ENCODE measurements at places on chromosomes 7 and 10.

DNA sequence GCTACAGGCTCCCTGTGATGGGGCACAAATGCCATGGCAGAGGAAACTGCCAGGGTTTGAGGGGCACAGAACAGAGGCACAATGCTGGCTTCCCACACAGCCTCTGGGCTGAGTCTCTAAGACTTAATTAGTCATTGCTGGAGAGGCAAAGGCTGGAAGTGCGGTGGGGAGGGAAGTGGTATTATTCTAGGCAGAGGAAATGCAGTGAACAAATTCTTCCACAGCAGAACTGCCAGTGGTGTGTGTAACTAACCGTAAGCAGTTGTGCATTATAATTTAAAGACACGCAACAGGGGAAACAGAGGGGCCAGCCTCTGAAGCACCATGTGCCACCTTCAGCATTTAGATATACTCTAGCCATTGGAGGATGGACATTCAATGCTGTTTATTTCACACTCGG lies 12.8 kb downstream of the ICA1 start:
- no peak for DNase-seq

DNA sequence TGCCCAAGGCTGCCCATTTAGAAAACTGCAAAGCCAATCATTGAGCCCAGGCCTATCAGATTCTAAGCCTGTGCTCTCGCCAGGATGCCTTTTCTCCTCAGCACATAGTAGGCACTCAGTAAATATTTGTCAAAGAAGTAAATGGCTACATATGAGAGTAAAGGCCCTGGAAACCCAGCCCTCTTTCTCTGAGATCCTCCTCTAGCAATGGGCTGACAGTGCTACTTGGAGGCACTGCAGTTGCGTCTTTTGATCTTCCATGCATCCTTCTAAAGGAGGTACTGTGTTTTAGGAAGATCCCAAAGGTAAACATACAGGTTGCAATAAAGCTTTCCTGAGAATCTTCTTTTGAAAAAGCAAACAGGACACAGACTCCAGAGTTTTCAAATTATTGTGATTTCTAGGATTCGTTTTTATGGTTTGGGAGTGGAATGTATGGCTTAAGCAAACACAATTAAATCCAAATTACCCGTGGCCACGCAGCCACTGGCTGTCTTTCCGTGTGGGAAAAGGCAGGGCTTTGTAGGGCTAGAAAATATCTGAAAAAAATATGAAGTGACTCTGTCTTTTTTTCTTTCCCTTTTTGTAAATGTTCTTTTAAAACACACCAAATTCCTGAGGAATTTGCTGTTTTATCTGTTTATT lies 151.3 kb upstream of the BMPER start:
- DNase-seq: no peak

GRCh38 chr7:99459087-99459486 lies 6.9 kb downstream of the ATP5MF start:
- DNase-seq: no peak

GRCh38 chr7:31883761-31884164 lies 186.4 kb downstream of the PDE1C start:
- no peak for DNase-seq

DNA sequence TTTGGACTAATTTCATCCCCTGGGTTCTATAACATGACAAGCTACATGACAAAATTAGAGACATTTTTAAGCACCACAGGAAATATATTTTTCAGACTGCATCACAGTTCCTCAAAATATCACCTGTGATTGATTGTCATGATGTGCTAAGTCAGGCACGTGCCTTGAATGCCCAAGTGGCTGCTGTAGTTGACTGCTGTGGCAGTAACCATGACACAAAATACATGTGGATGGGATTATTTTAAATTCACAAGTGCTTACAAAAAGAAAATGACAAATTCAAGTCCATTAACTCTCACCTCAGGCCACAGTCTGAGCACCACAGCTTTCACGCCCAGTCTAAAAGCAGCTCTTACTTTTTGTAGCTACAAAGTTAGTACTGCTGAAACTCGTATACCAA lies 45.5 kb downstream of the TNPO3 start:
- DNase-seq: no peak

GRCh38 chr7:134044682-134045081 lies 82.5 kb upstream of the LRGUK start:
- DNase-seq: no peak

DNA sequence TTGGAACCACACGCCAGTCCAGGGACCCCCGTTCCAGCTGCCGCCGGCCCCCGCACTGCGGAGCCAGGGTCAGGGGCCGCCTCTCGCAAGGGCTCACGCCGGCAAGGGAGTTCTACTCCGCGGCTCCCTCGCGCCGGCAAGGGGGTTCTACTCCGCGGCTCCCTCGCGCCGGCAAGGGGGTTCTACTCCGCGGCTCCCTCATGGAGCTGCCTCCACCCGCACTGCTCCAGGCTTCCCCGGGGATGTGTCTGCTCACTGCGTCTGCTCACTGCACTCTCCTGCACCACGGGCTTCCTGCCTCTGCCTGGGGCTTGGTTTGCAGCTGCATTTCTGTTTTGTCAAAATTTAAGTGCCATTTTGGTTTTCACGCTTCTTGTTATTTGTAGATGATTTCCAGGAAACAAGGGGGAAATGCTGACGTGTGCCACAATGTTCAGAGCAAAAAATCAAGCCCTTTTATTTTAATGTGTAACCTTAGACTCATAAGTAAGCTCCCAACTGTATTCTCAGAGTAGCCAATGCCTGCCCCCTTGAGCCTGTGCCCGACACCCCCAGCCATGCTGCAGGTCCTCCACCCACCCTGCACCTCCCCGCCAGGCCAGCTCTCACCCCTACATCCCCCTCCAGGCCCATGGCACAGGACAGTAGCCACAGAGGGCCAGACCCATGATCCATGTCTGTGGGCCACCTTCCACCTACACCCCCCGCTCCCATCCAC lies 246.2 kb downstream of the MAD1L1 start:
- no peak for DNase-seq

- no peak for DNase-seq
Measured at GRCh38 chr10:43674553-43675210, 26.0 kb upstream of the ZNF32 start.

DNA sequence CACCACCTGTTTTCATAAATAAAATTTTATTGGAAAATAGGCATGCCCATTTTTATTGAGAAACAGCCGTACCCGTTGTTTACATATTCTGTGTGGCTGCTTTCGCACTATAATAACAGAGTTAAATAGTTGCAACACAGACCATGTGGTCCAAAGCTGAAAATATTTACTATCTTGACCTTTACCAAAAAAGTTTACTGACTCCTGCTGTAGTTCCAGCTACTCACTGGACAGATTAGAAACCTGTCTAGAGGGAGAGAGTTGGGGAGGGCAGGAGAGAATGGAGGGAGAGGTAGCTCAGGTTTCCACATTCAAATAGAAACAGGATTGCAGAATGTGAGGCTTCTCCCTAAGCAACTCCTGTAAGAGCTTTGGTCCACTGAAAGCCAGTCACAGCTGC lies 55.1 kb upstream of the GLCCI1 start:
- DNase-seq: no peak

DNA sequence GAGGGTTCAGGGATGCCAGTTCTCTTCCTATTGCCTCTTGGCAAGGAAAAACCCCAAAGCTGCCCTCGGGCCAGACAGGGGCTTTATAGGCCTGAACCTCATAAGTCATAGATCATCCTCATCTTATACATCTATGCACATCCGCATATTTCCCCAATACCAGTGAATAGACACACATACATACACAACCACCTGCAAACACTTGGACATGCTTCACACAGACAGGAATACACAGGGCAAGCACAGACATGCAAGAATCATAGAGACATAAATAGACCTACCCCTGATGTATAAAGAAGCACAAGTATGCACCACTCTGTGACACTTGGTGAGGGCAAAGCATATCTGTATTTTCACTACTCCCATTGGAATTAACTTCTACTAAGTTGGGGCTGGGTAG lies 30.7 kb downstream of the MBL2 start:
- no peak for DNase-seq

- DNase-seq: peak; percentile 52
Measured at GRCh38 chr7:191981-192649, at the start of gene FAM20C. Gene FAM20C, plus strand, starts transcription at chr7:192571. Its CDS starts 629 bp downstream, at chr7:193200.

DNA sequence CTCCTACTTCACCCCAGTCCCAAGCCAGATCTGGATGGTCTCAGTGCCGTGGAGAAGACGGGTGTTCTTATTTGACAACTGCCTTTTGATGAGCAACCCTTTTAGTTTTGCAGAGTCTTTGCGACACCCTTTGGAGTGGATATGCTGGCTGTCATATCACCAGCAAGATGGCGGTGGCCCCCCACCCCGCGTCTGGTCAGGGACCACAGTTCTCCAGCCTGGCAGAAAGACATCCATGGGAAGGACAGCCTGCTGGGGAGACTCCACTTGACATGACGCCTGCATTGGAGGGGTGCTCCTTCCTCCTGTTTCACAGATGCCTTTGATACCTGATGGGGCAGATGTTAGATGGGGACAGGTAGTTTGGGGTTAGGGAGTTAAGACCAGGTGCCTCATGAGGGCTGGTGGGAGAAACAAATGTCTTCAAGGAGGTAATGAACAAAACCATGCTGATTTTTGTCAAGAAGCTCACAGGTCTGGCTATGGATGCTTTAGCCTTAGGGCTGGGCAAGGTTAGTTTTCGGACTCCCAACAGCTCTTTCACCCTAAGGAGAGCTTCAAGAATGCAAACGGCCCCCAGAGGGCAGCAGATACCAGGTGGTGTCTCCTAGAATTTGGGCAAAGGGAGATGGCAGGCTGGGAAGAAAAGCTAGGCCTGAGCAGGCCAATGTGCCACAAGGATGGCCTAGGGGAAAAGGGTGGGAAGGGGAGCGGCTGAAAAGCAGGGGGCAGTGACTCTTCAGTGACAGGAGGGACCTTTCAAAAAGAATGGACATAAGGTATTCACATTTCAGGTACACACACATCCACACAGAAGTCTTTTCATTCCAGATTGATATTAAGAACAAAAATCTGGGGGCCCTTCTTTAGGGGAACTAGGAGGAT lies 95.2 kb downstream of the CLEC2L start:
- DNase-seq: peak; percentile 15

- no peak for DNase-seq
Measured at GRCh38 chr7:108236681-108237415, 106.7 kb upstream of the LAMB4 start.

DNA sequence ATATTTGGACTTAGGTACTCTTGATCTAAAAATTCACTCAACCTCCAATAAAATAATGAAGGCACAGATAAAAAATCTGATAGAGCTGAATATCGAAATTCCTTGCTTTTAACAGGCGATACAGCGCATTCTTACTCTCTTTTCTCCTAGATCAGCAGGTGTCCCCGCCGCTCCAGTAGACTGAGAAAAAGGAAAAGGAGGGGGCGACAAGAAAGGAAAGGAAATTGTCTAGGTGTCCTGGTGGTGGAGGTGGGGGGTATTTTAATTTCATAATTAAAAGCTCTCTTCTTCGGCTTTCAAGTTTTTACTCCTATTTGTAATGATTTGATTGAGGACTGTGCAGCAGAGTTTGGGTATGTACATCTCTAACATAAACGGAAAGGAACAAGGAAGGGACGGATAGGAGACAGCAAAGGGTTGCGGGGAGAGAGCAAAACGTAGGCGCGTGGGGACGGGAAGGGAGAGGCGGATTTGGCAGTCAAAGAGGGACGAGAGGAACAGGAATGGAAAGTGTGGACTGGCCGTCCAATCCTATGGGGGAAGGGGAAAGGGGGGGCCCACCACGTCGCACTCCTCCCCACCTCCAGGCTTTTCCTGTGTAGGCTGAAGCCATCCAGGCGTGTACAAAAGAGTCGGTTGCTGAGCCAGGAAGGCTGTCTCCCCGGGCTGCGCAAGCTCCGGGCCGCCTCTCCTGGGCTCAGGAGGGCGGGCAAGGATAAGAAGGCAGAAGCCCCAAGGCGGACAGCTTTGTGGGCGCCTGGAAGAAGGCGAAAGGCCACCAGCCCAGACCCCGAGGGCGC lies 875 bp upstream of the HECTD2 start:
- DNase-seq: peak; percentile 60

GRCh38 chr7:36684954-36685353 lies 39.3 kb downstream of the AOAH start:
- DNase-seq: no peak

DNA sequence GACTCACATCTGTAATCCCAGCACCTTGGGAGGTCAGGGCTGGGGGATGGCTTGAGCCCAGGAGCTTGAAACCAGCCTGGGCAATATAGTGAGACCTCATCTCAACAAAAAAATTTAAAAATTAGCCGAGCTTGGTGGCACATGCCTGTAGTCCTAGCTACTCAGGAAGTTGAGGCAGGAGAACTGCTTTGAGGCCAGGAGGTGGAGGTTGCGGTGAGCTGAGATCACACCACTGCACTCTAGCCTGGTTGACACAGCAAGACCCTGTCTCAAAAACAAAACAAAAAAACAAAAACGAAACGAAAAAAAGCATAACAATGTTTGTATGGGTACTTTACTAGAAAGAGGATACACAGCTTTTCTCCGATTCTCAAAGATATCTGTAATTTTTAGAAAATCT lies 31.8 kb downstream of the WNT16 start:
- DNase-seq: no peak

- DNase-seq: no peak
Measured at GRCh38 chr7:151663382-151664100, 143.8 kb upstream of the RHEB start.

- DNase-seq: no peak
Measured at GRCh38 chr7:149615690-149616270, 118.2 kb upstream of the ZNF746 start.

GRCh38 chr10:132698211-132698751 lies 87.7 kb downstream of the NKX6-2 start:
- no peak for DNase-seq

DNA sequence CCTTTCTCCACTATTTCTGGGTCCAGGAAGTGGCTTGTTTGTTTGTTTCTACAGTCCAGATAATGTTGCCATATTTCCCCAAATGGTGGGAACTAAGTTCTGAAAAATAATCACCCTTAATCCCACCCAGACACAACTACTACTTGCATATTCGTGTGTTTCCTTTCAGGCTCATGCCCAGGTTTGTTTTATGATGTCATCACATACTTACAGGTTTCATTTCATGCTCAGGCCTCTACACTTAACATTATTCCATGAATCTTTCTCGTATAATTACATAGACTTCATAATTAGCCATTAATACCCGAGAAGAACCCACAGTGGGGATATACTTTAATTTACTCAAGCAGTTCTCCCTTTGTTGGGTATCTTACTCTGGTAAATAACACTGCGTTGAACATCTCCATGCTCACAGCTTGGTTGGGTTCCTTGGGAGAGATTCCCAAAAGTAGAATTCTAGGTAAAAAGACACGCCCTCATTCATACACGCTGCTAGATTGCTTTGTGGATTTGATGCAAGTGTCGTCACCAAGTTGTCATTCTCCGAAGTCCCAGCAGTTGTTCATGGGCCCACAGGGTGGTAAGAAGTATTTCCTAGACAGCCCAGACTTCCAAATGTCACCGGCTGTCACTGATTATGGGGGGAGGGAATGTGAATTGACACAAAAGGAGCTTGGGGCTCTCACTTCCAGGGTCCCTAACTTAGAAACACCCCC lies 42.6 kb downstream of the UNC5B start:
- DNase-seq: no peak

- no peak for DNase-seq
Measured at GRCh38 chr7:37315772-37316715, 132.6 kb downstream of the ELMO1 start.
